ENCODE measurements at places on chromosomes 1 and 21.

GRCh38 chr1:172423336-172423735 is 2.9 kb downstream of the C1orf105 start:
- no peak for DNase-seq

GRCh38 chr1:186404454-186405051 is 28.9 kb downstream of the ODR4 start:
- DNase-seq, result peak; percentile 35

GRCh38 chr1:232556351-232556750 is 73.6 kb downstream of the SIPA1L2 start:
- DNase-seq, result no peak

GRCh38 chr1:99662539-99663080 is 16.7 kb downstream of the PALMD start:
- no peak for DNase-seq

- no peak for DNase-seq
Observed at GRCh38 chr21:30129246-30129645, 37.4 kb downstream of the CLDN17 start.
